K562 (cell line): ENCODE measurements at places on chromosomes 3 and 15. TPM values are rescaled to one million over a fixed set of nuclear protein-coding genes. Genes with fewer than 3 reads are reported as not detected.

The KLHL18 gene
- total RNA-seq = 70.8 and 79.5 TPM in 2 replicates

DNA sequence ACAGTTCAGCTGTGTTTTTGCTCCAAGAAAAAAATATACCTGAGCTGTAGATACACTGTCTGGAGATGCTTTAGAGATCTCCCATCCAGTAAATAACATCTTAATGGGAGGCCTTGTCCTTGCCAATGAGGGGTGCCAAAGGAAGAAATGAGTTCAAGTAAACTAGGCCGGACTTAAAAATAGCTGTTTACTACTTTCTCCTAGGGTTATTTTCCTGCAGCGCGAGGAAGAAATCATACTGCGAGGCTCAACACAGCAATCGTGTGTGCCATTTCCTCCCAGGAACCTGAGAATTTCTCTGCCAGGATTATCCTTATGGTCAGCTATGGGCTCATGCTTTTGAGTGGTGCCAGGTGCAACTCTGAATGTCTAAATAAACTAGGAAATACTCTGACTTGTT lies 71.9 kb downstream of the CMTM8 start:
- DNase-seq = no peak
- no peak overlapping the region for H3K27ac ChIP-seq
- H3K36me3 ChIP-seq = no peaks in the 10 kb centered on the region
- peaks cover 41% of the 10 kb centered on the region for H3K27me3 ChIP-seq
- H3K4me1 ChIP-seq = no peaks in the 10 kb centered on the region
- H3K4me3 ChIP-seq = no peak overlapping the region

GRCh38 chr3:188207941-188208515 lies 54.1 kb downstream of the LPP start:
- no peaks in the 10 kb centered on the region for H3K36me3 ChIP-seq
- no peak overlapping the region for H3K27ac ChIP-seq
- no peak overlapping the region for H3K4me3 ChIP-seq
- no peak for DNase-seq

DNA sequence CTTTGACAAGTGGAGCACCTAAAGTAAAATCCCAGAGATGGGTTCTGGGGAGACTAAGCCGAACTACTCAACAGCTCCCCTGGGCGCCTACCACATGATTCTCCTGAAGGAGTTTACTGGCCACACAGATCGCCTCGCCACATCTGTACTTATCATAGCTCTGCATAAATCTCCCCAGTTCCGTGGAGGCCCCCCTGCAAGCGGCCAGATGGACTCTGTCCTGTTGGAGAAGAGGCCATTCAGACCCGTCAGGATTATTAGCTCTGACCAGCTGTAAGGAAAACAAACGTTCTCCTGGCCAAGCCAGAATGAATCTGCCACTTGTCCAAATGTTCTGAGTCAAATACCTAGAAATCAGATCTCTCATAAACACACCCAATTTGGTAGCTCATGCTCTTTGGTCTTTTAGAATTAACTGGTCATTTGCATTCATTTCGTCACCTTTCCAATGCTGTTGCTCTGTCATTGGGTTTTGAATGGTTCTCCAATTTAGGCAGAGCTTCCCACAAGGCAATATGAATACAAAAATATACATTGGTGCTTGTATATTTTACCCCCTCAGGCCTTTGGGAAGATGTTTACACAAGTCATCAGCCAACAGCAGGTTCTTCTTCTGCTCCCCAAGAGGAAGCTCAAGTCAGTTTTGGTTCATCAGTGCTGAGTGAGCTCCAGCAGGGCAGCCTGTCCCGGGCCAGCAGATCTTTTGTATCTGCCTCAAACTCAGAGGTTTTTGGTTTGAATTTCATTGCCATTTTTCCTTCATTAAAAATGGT lies 124.5 kb downstream of the THSD4 start:
- no peak for DNase-seq
- no peaks in the 10 kb centered on the region for H3K27me3 ChIP-seq
- no peak overlapping the region for H3K27ac ChIP-seq
- no peaks in the 10 kb centered on the region for H3K36me3 ChIP-seq
- no peaks in the 10 kb centered on the region; the same call in 2 of the 3 replicates for H3K4me1 ChIP-seq
- no peak overlapping the region for H3K4me3 ChIP-seq
